Activated B cell treated with CpG ODN at 0.5 μM for 24 hours (primary cell): ENCODE measurements at places on chromosomes 5 and 9. TPM values are rescaled to one million over a fixed set of nuclear protein-coding genes. Genes with fewer than 3 reads are reported as not detected.
A peak's percentile ranks its signal among the peaks of the same experiment; 100 is the strongest.

- DNase-seq: no peak
- no peak overlapping the region for H3K4me3 ChIP-seq
- peaks cover 41% of the 10 kb centered on the region for H3K4me1 ChIP-seq
- no peaks in the 10 kb centered on the region for H3K27me3 ChIP-seq
- peak overlapping the region; percentile 67 for H3K27ac ChIP-seq
- H3K36me3 ChIP-seq: peaks cover 32% of the 10 kb centered on the region
These were observed 33.1 kb downstream of the ATP6V0E1 start for GRCh38 chr5:173016598-173017046.

DNA sequence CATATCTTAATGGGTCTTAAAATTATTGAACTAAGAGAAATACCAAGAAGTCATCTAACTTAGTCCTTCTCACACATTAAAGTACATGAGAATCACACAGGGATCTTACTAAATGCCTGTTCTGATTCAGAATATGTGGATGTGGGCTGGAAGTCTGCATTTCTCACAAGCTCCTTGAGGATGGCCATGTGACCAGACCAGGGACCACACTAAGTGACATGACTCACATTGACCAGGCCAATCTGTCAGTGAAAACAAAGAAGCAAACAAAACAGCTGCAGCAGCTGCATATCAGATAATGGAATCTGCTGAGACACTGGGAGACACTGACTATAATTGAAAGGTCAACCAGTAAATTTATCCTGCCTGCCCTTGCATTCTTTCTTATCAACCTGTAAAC, 110.5 kb downstream of the ADAMTS12 start:
- no peaks in the 10 kb centered on the region for H3K4me1 ChIP-seq
- H3K4me3 ChIP-seq: no peak overlapping the region
- no peak overlapping the region for H3K27ac ChIP-seq

- H3K27me3 ChIP-seq: no peaks in the 10 kb centered on the region
- H3K27ac ChIP-seq: no peak overlapping the region
- DNase-seq: no peak
- no peaks in the 10 kb centered on the region for H3K36me3 ChIP-seq
- no peaks in the 10 kb centered on the region for H3K4me1 ChIP-seq
These were observed 50.1 kb downstream of the NUDT12 start for GRCh38 chr5:103512500-103512899.

GRCh38 chr5:125798307-125798706, 624.9 kb upstream of the GRAMD2B start:
- DNase-seq: no peak
- H3K4me1 ChIP-seq: no peaks in the 10 kb centered on the region
- no peaks in the 10 kb centered on the region for H3K27me3 ChIP-seq
- no peaks in the 10 kb centered on the region for H3K36me3 ChIP-seq
- no peak overlapping the region for H3K4me3 ChIP-seq
- no peak overlapping the region for H3K27ac ChIP-seq

GRCh38 chr5:139676951-139677735, 29.0 kb downstream of the CXXC5 start:
- H3K27me3 ChIP-seq: no peaks in the 10 kb centered on the region
- DNase-seq: no peak
- peaks cover 54% of the 10 kb centered on the region for H3K4me1 ChIP-seq
- peaks cover 42% of the 10 kb centered on the region for H3K36me3 ChIP-seq

- no peaks in the 10 kb centered on the region for H3K4me1 ChIP-seq
- no peak overlapping the region for H3K27ac ChIP-seq
- H3K27me3 ChIP-seq: peaks cover 1% of the 10 kb centered on the region
- no peak for DNase-seq
- H3K36me3 ChIP-seq: no peaks in the 10 kb centered on the region
- no peak overlapping the region for H3K4me3 ChIP-seq
These were observed 132.0 kb upstream of the GRIA1 start for GRCh38 chr5:153358315-153358976.

- no peak overlapping the region for H3K4me3 ChIP-seq
- no peak overlapping the region for H3K27ac ChIP-seq
- H3K4me1 ChIP-seq: no peaks in the 10 kb centered on the region
- no peaks in the 10 kb centered on the region for H3K36me3 ChIP-seq
- DNase-seq: no peak
- peaks cover 2% of the 10 kb centered on the region for H3K27me3 ChIP-seq
These were observed 96.7 kb upstream of the SMIM23 start for GRCh38 chr5:171688696-171689495.

GRCh38 chr9:114196117-114196516, 40.8 kb downstream of the COL27A1 start:
- DNase-seq: no peak
- H3K27me3 ChIP-seq: peaks cover 10% of the 10 kb centered on the region
- H3K27ac ChIP-seq: no peak overlapping the region
- H3K36me3 ChIP-seq: no peaks in the 10 kb centered on the region

- DNase-seq: no peak
- no peaks in the 10 kb centered on the region for H3K4me1 ChIP-seq
- H3K27me3 ChIP-seq: no peaks in the 10 kb centered on the region
- no peaks in the 10 kb centered on the region for H3K36me3 ChIP-seq
- no peak overlapping the region for H3K27ac ChIP-seq
These were observed 351.9 kb upstream of the TNC start for GRCh38 chr9:115469841-115470240.

The SLC4A9 gene
- total RNA-seq: not detected in 2 replicates

The SLC34A1 gene
- total RNA-seq: not detected in 2 replicates

The FRMD3 gene
- 0.91 and 1.3 TPM in 2 replicates for total RNA-seq
